Stimulated activated CD4-positive, alpha-beta T cell treated with anti-CD3 and anti-CD28 coated beads, TNF-alpha, amount 100 ng/mL, for 24 hours (primary cell): ENCODE measurements at places on chromosomes 5 and 9.

GRCh38 chr9:137229903-137230704 lies 597 bp upstream of the SLC34A3 start:
- DNase-seq = no peak

GRCh38 chr5:140857987-140858240 lies 2.2 kb downstream of the PCDHA10 start:
- DNase-seq = no peak

DNA sequence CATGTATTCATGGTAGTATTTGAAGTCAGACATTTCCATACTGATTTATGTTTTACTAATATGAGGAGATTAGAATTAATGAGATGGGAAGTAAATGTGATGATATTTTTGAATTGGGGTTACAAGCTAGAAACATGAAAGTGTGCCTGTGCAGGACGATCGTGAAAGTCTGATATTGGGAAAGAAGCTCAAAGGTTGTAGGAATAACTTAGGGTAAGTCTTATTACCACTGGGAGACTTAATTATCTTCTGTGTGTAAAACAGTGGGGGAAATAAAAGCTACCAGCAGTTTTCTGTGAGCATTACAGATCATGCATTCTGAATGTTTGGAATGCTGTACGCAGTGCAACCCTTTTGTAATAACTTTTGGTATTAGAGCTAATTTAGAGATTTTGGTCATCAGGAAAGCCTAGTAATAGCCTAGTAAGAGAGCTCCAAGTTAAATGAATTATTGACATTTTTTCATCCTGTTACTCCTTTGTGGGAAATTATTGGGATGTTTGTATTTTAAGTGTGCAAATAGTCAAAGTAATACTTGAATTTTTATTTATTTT lies 153.9 kb downstream of the PCSK5 start:
- DNase-seq = no peak

DNA sequence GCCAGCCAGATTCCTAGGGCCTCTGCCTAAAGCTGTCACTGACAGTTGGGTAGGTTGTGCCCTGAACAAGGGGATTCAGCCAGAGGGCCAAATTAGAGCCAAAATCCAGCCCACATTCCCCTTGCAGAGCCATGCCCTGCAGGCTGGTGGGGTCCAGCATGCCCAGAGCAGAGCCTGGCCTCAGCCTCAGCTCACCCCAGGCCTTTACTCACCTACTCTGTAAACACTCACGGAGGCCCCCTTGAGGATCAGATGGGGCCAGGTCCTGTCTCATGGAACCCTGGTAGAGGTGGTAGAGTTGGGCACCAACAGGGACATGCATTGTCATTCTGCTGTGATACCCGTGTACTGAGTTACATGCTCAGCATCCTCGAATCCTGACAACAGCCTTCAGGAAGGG lies 74.9 kb downstream of the LMX1B start:
- no peak for DNase-seq

DNA sequence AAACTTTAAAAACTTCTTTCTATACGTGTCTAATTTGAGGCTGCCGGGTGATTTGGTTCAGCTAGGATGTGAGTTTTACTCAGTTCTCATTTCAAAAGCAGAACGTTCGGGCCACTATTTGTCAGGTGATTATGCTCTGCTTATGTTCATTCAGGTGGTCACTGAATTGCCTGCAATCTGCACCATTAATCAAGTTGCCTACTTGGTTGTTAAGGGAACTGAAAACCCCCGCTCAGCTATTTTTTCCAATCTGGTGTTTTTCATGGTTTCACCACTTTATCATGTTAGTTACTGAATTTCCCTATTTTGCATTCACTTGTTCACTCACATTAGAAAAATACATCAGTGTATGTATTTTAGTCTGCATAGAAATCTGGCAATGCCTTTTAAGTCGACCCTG lies 523.0 kb downstream of the CSNK1G3 start:
- no peak for DNase-seq
